ENCODE measurements at places on chromosomes 5 and 9.

GRCh38 chr9:117470902-117471301, 56.0 kb upstream of the ASTN2 start:
- no peak for DNase-seq

DNA sequence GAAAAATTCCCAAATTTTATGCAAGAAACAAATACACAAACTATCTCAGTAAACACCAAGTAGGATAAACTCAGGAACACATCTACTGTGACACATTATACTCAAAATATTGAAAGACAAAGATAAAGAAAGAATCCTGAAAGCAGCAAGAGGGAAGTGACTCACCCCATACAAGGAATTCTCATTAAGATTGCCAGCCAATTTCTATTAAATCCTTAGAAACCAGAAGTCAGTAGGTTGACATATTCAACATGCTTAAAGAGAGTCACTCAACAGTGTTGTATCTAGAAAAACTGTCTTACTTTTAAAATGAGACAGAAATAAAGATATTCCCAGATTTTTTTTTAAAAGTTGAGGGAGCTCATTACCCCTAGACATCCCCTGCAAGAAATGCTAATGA, 15.5 kb downstream of the SPATA31E1 start:
- DNase-seq = no peak

DNA sequence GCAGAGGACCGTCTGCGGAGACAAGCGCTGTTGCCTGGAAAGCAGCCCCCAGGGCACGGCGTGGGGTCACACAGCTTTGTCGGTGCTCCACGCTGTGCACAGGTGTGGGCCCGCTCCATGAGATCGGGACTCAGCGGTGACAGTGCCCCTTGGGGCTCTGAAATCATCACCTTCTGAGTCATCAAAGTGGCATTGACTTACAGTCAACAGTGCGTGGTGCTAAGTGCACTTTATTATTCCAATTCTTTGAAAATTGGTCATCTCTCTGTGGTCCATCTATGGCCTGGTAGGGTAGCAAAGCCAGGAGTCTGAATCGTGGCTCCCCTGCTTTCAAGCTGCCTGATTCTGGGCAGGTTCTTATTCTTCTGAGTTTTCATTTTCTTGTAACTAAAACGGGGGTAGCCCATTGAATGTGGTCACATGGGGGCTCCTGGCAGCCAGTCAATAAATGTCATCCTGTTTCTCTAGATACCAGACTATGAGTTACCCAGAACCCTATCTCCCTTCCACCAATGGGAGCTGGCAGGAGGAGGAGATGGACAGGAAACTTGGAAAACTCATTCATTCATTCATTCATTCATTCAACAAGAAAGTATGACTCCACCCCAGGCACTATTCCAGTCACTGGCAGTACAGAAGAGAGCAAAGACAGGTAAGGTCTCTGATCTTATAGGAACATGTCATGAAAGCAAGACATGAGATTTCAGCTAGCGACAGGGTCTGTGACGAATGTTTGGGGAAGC, 20.3 kb upstream of the UNC5A start:
- no peak for DNase-seq

- no peak for DNase-seq
These were observed 605.0 kb upstream of the CLINT1 start for GRCh38 chr5:158463938-158464337.

DNA sequence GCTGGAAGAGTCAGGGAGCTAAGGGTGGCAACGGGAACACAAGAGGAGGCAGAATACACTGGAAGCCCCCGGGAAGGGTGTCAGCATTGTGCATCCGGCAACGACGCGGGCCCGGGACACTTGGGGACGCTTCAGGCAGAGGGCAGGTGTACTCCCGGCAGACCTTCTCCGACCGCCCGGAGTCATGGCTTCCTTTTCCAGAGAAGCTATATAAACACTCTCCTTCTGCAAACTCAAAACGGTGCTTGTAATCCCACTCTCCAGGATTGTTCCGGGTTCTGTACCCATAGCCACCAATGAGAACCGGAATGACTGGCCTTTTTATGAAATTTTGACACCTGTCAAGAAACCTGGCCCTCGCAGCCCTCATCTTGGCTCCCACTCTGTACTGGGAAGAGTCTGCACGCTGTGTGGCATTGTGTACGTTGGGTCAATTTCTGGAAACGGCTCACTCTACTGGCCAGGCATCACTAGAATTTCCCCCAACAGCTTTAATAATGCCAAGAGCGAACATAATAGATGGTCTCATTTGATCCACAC, 462 bp upstream of the MCC start:
- no peak for DNase-seq

DNA sequence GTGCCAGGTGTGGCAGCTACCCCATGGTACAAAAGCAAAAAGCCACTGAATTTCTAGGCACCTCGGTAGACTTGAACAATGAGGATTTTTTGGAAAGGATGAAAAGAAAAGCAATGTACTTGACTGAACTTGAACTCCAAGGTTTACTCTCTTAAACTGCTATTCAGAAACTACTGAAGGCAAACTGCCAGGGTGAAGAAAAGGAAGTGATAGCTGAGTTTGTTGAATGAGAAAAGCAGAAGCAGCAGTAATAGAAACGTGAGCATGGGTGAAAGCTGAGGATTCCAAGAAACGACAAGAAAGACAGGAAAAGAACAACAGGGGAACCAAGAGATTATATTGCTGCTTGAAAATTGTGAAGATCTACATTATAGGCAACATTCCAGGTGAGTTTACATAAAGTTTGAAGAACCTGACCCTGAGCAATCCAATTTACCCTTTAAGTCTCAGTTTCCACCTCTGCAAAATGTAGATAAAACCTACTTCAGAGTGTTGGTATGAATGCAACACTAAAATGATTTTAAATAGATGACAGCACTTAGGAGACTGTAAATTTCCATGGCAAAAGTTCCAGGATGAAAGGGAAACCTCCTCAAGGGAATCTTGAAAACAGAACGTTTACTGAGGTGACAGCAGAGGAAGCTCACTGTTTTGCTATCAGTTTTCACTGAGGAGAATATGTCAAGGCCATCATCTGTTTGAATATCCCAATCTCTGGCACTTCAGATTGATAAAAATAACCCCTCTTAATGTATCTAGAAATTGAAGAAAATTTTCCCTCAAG, 245.8 kb downstream of the SPATA31D1 start:
- peak; percentile 9 for DNase-seq
